ENCODE measurements at places on chromosomes 3 and 15.

GRCh38 chr3:138389144-138389601, 40.8 kb downstream of the MRAS start:
- DNase-seq, result no peak

DNA sequence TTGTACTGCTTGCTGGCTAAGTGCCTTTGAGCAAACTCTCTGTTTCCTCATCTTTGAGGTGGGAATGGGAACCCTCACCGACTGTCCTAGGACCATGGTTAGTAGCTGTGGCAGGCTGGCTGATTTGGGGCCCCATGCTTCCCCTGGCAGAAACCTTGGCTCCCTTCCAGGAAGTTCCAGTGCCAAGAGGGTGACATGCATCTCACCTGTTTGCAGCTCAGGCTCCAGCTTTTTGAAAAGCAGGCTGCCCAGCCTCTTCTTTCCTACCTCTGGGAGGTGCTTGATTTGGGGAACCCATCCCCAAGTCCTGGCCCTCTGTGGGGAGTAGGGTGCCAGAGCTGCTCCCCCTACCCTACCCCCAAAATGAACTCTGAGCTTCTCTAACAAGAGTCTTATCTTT, 50.8 kb downstream of the RAB11A start:
- DNase-seq, result no peak

GRCh38 chr3:45173776-45174175, 27.6 kb upstream of the CDCP1 start:
- DNase-seq, result no peak

GRCh38 chr3:23723930-23724329, 81.8 kb upstream of the UBE2E1 start:
- no peak for DNase-seq

DNA sequence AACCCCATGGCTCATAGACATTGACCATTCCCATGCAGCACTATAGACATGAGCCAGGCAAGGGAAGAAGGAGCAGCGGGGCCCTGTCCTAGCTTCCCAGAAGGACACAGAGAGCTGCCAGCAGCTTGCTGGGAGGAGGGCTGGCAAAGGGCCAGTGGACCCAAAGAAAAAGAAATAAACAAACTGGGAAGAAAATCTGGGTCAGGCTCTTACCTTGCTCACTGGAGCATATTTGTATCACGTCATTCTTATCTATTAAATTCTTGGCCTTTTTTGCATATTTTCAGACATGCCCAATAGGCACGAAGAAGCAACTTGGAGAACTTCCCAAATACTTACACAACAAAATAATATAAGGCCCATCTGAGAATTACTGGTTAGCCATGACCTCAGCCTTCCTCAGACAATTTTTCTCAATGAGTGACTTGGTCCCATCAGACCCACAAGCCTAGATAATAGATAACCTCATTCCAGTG, 28.4 kb downstream of the RASGRP1 start:
- DNase-seq, result no peak

- no peak for DNase-seq
Observed at GRCh38 chr3:42686832-42687650, 1.7 kb downstream of the KLHL40 start.

DNA sequence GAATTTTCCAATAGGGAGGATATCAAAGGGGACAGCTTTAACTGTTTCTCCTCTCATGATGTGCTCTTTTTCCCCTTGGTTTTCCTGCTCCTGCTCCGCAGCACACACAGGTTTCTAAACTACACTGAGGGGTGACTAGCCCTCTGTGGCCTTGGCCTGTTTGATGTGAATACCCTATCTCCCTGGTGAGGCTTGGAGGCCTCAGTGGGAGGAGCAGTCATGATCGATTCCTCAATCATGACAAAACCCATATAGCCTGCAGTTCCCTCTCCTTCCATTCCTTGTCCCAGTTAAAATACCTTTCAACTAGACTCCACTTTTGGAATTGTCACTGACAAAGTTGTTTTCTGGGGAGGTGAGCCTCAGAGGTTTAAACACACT, 24.0 kb upstream of the USP3 start:
- no peak for DNase-seq

DNA sequence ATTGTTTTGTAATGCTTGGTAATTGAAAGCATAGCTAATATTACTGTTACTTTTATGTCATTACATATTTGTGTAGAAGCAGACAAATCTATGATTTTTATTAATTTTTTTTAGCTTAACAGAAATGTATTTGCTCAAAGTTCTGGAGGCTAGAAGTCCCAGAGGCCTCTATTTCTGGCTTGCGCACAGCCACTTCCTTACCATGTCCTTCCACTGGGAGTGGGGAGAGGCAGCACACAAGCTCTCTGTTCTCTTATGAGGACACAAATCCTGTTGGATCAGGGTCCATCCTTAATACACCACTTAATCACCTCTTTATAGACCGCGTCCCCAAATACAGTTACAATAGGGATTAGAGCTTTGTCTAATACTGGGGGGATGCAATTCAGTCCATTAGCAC, 1061.4 kb downstream of the OTOL1 start:
- DNase-seq, result no peak

GRCh38 chr15:71288348-71288955, 173.2 kb downstream of the THSD4 start:
- no peak for DNase-seq

DNA sequence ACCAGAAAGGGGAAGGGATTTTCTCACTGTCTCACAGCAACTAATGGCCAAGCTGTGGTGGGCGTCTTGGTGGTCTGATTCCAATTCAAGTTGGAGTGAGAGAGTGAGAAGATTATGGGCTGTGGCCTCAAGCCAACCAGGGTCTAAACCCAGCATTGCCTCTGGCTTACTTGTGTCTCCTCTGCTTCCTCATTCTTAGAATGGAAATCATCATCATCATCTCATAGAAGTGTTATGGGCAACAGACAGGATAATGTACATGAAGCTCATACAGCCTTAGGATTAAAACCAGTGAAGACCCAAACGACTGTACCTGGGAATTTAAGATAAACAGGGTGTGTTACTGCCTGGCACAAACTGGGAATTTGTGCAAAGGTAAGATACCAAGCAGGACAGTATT, 29.1 kb upstream of the IREB2 start:
- DNase-seq, result no peak

GRCh38 chr15:52308446-52309153, 13.0 kb upstream of the MYO5C start:
- no peak for DNase-seq

DNA sequence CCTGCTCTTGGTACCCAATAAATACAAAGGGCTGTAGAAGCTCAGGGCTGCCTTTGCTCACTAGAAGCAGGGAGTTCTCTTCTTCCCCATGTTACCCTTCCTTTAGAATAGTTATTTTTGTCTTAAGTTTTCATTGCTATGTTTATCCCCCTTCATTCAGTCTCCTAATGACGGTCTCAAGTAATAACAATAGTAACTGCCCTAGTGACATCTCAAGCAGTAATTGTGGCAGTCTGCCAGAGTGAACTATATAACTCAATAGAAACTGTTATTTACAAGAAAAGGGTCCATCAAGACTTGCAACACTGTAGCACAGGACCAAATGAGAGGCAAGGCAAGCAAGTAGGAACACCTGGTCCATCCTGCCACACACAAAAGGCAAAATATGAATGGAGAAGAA, 32.5 kb upstream of the SIN3A start:
- no peak for DNase-seq

- no peak for DNase-seq
Observed at GRCh38 chr15:26294059-26294689, 431.0 kb upstream of the ATP10A start.

GRCh38 chr3:140349938-140350337, 327.9 kb upstream of the TRIM42 start:
- no peak for DNase-seq

GRCh38 chr3:108486338-108486737, 24.1 kb downstream of the MYH15 start:
- no peak for DNase-seq

- no peak for DNase-seq
Observed at GRCh38 chr3:119225121-119225520, 15.6 kb downstream of the B4GALT4 start.

GRCh38 chr3:42853056-42853455, 22.6 kb downstream of the CYP8B1 start:
- DNase-seq, result no peak

- DNase-seq, result no peak
Observed at GRCh38 chr3:1138036-1138435, 45.2 kb downstream of the CNTN6 start.

GRCh38 chr3:145716519-145716918, 444.5 kb downstream of the PLOD2 start:
- no peak for DNase-seq

GRCh38 chr3:86890741-86891396, 100.1 kb downstream of the VGLL3 start:
- DNase-seq, result no peak

- DNase-seq, result no peak
Observed at GRCh38 chr3:195886181-195887141, 21.9 kb downstream of the TNK2 start.

- DNase-seq, result no peak
Observed at GRCh38 chr3:39752751-39753150, 56.7 kb upstream of the MYRIP start.

- DNase-seq, result no peak
Observed at GRCh38 chr3:197711973-197712707, 24.6 kb downstream of the RUBCN start.
